Psoas muscle (tissue), 8 donors: ENCODE measurements at places on chromosomes 3 and 15. TPM values are rescaled to one million over a fixed set of nuclear protein-coding genes. Genes with fewer than 3 reads are reported as not detected.
A peak's percentile ranks its signal among the peaks of the same experiment; 100 is the strongest.

The LARP6 gene
- 5.2 TPM for polyA plus RNA-seq

The ANKRD34C gene
- not detected for polyA plus RNA-seq

The SLC24A5 gene
- polyA plus RNA-seq = not detected

The ADGRG7 gene
- not detected for polyA plus RNA-seq

The GOLGA8R gene
- polyA plus RNA-seq = 0.30 TPM

GRCh38 chr3:111968319-111969054 lies 10.3 kb upstream of the ABHD10 start:
- DNase-seq = no peak

GRCh38 chr15:49423021-49423420 lies at the start of gene FGF7:
FGF7 (plus strand) TSS chr15:49423242; CDS start chr15:49424298, 1,056 bp downstream.
- DNase-seq = peak; percentile 9

- no peak for DNase-seq
Observed at GRCh38 chr3:132317229-132317948, at the start of gene ACP3. ACP3 (plus strand) TSS chr3:132317407; CDS start chr3:132317457, 50 bp downstream.

GRCh38 chr3:8441969-8442559 lies 59.6 kb upstream of the LMCD1 start:
- no peak for DNase-seq

- no peak for DNase-seq
Observed at GRCh38 chr3:154819491-154819890, 260.6 kb upstream of the MME start.

DNA sequence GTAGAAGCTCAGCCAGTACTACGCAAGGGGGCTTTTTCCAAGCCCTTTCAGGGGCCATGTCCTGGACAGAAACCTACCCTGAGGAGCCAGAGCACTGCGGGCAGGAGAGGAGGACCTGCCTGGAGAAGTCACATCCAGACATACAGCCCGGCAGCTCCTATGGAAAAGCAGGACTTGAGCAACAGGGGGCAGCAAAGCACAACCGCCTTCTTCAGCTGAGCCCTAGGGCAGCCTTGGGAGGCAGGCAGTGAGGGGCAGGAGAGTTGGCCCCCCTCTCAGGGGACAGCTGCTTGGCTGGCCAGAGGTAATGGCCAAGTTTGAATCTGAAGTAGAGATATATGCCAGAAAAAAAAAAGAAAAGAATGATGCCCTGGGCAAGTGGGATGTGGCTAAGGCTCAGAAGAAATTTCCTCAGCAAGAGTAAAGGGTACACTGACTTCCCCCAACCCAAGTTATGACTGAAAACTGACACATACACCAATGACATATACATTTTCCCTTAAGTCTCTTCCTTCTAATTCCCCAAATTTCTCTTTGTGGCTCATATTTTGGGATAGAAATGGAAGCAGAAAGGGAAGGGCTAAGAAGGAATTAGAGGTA lies 56.9 kb downstream of the CYP19A1 start:
- DNase-seq = peak; percentile 54

DNA sequence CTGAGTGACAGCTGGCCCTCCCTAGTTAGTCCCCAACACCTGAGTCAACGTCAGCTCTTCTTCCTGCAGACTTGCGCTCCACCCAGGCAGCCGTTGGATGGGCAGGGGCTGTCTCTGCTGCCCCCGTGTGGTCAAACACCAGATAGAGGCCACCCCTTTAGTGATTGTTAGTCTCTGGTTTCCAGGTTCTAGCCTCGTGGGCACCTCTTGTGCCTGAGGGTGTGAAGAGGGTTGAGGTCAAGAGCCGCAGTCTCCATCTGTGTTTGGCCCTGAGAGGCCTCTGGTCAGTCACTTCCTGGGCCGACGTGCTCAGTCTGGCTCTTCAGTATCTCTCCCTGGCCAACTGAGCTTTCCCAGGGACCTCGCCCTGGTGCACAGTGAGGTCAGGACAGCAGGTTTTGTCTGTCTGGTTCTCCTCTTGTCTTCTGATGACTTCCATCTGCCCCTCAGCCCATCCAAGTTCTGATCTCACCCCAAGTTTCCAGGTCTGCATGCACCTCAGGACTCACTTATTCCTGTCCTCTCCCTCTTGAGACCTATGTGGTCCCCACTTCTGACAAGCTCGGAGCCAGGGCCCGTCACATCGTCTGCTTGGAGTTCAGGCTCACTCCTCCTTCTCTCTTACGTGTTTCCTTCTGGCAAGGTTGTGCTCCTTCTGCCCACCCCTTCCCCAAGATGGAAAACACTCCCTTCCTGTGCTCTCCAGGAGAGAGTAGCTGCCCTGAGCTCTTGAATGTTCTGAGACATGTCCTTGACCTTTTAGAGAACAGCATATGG lies 20.9 kb downstream of the CD276 start:
- DNase-seq = peak; percentile 73

DNA sequence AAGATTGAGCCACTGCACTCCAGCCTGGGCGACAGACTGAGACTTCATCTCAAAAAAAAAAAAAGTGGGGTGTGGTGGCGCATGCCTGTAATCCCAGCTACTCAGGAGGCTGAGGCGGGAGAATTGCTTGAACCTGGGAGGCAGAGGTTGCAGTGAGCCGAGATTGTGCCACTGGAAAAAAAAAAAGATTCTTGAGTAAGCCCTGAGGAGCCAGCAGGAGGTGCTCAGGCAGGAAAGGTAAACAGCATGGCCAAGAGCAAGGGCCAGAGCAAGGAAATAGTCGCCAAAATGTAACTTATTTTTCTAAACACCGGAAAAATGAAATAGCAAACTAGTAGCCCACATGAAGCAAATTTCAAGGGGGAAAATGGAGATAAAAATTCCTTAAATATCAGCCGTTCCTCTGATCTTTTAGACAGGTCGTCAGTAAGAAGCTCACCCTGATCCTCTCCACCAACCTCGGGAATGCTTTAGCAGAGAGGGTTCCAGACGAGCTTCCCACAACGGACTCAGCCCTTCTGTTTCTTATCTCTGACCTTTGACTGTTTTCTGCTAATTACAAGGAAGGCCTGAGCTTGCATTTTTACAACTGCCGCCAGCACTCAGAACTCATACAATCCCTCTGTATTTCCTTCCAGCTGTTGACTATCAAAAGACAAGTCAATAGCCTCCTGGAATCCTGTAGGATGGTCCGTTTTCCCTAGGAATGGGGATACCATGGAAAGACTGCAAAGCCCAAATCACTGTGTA lies 45.0 kb upstream of the AKAP13 start:
- no peak for DNase-seq

- no peak for DNase-seq
Observed at GRCh38 chr3:4928277-4928789, 50.9 kb upstream of the BHLHE40 start.

- DNase-seq = no peak
Observed at GRCh38 chr15:81809543-81809942, 236.3 kb downstream of the MEX3B start.

DNA sequence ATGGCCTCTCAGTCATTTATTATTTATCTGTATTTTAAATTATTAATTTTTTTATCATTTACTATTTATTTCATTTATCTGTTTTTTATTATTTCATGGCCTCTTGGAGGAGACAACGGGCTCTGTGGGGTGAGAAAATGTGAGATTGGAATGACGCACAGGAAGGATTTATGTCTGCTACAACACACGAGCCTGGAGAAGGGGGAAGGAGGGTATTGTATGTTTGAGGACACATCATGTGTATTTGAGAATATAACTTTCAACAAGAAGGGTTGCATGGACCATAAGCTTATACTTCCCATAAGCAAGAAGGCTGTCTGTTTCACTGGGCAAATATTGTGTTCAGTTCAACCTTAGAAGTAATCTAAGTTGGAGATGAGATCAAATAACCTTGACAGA lies 31.7 kb downstream of the LSM3 start:
- no peak for DNase-seq

- no peak for DNase-seq
Observed at GRCh38 chr3:190586631-190587011, 72.7 kb downstream of the IL1RAP start.

DNA sequence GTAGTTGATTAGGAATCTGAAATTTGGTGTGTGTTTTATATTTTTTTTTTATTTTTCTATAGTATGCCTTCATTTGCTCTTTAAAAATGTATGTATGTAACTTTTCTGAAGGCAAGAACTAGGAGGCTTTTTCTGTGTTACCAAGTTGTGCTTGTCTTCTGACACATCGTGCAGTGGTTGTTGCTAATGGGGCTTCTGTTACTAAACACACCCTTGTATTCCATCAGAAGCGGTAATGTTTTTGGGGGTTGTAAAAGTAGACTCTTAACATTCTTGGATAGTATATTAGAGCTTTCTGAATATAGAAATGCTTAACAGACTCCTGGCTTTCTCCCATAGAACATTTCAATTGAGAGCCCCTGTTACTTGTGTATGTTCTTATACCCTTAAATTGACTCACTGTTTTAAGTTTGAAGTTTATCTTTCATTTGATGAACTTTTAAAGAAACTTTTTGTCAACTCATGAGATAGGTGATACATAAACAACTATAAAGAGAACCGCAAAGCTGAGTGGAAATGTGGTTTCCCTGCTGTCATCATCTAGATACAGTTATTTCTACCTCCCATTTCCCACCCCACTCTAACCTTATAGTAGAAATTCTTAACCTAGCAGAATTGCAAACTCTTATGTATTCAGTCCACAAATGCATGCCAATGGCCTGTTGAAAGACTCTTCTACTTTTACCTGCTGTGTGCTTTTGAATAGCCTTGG lies 2.5 kb downstream of the TIPARP start:
- no peak for DNase-seq

- DNase-seq = peak; percentile 99
Observed at GRCh38 chr3:49120438-49121131, at the start of gene USP19. USP19 (minus strand) TSS chr3:49120823; CDS start chr3:49119145, 1,678 bp downstream.

- DNase-seq = no peak
Observed at GRCh38 chr15:34726406-34727100, 28.2 kb downstream of the GJD2 start.

- DNase-seq = no peak
Observed at GRCh38 chr15:100671858-100672543, 69.6 kb downstream of the ASB7 start.

DNA sequence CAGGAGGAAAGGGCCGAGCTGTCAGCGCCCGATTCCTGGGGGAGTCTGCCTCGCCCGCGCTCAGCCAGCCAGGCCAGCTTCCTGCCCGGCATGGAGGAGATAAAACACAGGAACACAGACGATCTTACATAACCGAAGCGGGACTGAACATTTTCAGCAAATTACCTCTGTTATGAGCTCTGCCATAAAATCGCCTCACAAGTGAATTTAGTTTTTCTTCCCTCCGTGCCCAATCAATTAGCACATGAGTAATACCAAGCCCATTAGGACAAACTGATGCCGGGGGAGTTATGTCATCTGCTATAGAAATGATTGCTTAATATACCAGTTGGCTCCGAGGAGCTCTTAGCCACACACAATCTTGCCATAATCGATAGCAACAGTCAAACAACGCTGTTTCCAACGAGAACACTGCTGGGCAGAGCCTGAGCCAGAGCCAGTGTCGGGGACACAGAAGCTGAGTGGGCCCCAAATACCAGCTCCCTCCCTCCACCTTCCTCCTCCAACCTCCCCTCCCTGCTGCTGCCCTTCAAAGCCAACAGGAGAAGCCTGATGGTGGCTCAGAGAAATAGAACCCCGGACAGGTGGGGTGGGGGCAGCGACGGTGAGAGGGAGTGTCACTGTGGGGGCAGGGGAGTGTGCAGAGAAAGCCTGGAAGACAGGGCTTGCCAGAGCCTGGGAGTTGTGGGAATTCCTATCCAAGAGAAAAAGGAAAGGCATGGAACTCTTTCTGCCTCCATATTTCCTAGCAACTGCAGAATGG lies 279.4 kb upstream of the TLE3 start:
- DNase-seq = peak; percentile 50

GRCh38 chr3:158935846-158936245 lies 134.0 kb downstream of the MFSD1 start:
- no peak for DNase-seq

GRCh38 chr3:146715170-146715569 lies 110.0 kb upstream of the PLSCR5 start:
- DNase-seq = no peak
